ENCODE measurements at places on chromosomes 2 and 18.
A peak's percentile ranks its signal among the peaks of the same experiment; 100 is the strongest.

DNA sequence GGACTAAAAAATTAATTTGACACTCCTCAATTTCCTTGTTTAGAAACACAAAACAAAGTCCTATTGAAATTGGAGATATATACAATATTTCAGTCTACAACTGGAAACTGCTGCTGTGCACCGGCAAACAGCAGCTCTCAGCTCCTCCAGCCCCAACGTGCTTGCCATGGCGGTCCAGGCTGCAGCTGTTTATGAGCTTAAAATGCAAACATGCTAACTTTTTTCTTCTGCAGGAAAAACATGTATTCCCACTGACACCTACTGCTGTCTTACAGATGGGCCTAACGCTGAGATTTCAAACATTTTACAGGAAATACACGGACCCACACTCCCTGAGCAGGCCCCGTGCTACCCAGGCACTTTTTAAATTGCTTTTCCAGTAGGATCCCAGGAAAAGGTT lies 195.5 kb downstream of the BCL11A start:
- no peak for DNase-seq

DNA sequence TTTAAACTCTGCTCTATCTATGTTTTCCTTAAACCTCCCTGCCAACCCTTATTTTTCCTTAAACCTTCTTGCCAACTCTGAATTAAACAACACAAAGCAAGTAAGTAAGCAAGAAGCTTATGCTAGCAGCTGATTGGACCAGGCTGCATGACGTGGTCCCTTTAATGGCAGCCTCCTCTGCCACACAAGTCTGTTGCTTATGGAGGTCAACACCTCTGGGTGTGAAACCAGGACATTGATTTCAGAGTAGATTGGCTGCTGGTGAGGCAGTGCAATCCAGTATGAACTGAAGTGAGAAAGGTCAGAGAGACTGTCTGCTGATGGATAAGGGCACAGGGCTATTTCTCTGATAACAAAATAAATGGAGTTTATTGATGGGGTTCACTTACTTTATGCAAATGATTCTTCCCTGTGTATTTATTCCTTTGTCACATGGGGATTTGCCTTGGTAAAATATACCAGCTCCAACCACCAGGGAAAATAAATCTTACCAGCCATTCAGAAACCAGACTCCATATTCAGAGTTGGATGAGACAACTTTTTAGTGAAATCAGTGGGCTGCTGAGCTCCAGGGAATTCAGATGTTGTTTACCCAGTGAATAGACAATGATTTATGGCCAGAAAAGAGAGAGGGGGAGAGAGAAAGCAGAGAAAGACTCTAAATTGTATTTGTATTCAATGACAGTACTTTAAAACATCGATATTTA lies 112.2 kb upstream of the NCKAP5 start:
- DNase-seq, result no peak

- no peak for DNase-seq
Measured at GRCh38 chr2:64250751-64251423, 106.7 kb upstream of the PELI1 start.

DNA sequence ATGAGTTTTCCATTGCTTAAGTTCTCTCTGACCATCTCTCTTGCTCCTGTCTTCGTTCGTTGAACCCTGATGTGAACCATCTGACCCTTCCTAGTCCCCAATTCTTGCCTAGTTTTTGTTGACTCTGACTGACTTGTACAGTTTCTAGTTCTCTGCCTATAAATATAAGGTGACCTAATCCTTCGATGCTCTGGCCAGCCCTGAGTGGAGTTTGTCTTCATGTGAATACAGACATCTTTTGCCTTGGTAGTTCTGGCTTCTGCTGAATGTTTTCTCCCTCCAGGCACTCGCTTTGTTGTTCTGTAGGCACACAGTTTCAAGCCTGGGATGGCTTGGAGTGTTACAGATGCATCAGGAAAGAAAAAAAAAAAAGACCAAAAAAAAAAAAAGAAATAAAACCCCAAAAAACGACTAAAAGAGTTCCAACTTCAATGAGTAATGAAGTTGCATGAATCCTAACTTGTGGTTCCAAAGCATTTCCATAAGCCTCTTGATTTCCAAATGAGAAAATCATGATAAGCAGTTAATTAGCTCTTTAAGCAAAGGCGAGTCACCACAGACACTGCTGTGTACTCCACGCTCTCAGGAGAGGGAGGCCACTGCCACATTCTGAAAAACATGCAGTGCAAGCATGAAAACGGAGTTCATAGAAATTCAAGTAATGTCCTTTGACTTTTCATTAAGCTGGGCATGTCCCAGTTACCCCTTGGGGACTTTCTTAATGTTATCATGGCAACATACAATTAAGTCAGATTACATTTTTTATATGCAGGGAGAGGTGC lies 165.2 kb downstream of the TDRD15 start:
- DNase-seq, result no peak

DNA sequence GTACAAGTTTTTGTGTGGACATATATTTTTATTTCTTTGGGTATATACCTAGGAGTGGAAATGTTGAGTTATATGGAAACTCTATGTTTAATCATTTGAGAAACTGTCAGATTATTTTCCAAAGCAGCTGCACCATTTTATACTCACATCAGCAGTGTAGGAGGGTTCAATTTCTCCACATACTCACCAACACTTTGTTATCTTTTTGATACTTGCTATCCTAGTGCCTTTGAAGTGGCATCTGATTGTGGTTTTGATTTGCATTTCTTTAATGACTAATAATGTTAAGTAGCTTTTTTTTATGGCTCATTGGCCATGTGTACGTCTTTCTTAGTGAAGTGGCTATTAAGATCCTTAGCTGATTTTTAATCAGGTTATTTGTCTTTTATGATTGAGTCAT lies 64.7 kb upstream of the SLC8A1 start:
- no peak for DNase-seq

GRCh38 chr2:69798909-69799526 lies 30.4 kb upstream of the GMCL1 start:
- no peak for DNase-seq

- no peak for DNase-seq
Measured at GRCh38 chr2:144876013-144876412, 356.1 kb upstream of the ZEB2 start.

GRCh38 chr2:239676716-239677452 lies 276.1 kb upstream of the HDAC4 start:
- DNase-seq, result no peak

DNA sequence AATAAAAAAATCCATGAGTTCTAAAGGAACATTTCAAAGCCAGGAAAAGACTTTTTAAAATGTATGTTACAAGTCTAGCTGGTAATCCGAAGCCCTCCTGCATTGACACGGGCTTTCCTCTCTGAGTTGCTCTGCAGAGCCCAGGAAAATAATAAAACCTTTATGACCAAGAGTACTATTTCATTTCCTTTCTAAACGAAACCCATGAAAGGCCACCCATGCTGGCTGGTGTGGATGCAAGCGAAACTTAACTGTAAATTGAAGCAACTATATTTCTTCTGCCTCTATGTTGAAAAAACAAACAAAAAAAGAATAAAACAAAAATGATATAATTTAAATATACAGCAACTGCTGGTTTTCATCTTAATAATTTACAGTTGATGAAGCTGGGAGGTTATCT lies 41.3 kb upstream of the ZNF532 start:
- no peak for DNase-seq

DNA sequence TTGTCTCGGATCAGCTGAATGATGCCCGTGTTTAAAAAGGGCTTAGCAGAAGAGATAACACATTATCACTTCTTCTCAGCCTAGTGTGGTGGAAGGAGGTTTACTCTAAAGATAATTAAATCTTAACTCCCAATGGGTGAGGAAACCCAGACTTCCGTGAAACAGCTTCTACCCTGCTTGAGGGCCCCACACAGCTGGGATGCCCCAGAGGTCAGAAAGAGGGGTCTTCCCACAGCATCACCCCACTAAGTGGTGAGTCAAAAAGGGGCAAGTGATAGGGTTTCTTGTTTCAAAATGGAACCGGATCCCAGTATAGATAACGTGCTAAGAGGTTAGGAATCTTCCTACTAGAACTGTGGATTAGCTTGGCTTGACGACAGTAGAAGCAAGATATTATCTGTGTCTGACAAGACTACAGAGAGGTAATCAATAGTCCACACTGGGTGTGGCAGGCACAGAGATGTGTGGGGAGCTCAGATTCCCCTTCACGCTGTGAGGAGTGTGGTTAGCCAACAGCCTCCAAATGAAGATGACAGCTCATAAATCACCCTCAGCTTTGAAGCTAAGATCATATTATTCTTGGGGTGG lies 129.6 kb upstream of the COPS8 start:
- DNase-seq, result no peak

DNA sequence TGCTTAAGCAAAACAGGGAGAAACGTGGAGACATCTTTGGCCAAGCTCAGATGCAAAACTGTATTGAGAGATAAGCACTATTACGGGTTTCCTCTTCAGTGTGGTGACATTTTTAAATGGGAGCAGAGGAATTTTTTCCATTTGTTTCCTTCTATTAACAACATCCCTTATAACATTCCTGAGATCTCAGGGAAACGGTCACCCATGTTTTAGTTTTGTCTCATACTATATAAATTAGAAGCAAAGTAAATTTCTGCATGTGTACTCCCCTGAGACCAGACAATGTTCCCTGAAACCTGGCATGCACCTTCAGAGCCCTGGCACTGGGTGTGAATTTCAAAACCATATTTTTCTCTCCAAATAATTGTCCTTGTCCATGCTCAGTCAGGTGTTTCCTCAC lies 57.6 kb upstream of the RNF152 start:
- no peak for DNase-seq

GRCh38 chr2:25842155-25842554 lies 36.1 kb downstream of the ASXL2 start:
- DNase-seq, result no peak

DNA sequence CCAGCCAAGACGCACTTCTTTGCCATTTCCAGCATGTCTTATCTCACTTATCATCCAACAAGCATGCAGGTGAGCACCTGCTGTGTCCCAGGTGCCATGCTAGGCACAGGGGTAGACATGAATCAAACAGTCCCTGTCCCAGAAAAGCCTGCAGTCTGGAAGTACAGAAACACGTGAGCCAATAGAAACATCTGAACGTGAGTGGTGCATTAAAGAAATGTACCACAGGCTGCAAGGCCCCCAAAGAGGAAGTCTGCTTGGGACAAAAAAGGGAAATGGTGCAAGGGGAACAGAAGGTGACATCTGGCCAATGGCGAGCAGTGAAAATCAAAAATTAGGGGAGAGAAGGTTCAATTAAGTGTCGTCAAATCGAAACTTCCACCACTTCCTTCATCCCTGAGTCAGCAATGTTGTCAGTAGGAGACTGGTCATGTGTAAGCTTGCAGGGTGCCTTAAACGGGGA lies 17.6 kb upstream of the TMEM247 start:
- DNase-seq, result no peak

GRCh38 chr18:37762076-37762621 lies 196.6 kb upstream of the CELF4 start:
- DNase-seq, result no peak

DNA sequence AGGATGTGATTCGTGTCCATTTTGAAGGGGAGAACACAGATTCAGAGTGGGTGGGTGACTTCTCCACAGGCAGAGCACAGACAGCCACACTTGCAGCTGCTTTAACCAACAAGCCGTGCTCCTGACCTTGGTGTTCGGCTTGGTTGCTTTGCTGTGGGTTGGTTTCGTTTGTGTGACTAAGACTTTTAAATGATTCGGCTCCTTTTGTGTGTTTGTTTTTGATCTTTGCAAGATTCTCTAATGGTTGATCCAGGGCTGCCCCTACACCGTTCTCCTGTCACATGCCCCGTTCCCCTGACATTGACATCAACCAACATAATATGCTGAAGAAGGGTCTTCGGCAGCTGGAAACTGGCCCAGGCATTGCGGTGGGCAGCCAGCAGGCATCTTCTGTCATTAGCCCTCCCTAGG lies 95.9 kb upstream of the MBOAT2 start:
- peak; percentile 28 for DNase-seq

- no peak for DNase-seq
Measured at GRCh38 chr2:173171321-173171720, 95.7 kb downstream of the MAP3K20 start.

- DNase-seq, result no peak
Measured at GRCh38 chr2:35858216-35858615, 497.4 kb upstream of the CRIM1 start.

GRCh38 chr2:120546048-120546864 lies 189.4 kb upstream of the GLI2 start:
- no peak for DNase-seq

DNA sequence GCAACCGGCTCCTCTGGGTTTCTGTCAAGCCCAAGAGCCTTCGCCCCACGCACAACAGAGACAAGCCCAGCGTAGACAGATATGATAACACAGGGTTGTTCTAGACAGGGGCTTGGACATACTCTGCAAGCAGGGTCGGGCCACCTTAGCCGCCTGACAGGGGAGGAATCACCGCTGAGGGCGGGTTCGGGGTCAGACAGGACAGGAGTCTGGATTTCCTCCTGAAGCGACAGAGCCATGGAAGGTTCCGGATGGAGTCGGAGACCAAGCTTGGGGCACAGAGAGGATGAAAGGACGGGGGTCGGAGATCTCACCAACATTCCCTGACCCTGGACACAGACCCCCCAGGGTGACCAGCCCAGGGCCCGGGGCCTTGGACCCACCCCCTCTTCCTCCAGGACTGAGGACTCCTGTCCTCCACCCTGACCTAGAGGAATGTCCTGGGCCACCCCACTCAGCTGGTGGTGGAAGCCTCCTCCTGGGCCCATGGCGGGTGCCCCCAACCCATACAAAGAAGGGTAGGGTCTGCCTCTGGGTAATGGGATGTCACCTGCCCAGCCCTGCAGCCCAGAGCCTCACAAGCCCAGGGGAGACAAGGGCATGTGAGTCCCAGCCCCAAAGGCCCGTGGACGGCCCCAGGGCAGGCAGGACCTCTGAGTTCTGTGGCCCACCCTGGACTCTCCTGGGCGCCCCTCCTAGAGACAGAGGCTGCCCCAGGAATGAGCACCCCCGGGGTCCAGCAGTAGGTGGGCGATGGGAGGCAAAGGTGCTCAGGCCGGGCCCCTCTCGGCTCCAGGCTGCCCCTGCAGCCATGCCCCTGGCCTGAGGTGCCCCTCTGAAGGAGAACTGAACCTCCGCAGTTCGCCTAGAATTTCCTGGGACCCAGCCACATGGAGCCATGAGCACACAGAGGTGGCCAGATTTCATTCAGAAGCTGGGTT lies 44.1 kb upstream of the GPC1 start:
- no peak for DNase-seq

DNA sequence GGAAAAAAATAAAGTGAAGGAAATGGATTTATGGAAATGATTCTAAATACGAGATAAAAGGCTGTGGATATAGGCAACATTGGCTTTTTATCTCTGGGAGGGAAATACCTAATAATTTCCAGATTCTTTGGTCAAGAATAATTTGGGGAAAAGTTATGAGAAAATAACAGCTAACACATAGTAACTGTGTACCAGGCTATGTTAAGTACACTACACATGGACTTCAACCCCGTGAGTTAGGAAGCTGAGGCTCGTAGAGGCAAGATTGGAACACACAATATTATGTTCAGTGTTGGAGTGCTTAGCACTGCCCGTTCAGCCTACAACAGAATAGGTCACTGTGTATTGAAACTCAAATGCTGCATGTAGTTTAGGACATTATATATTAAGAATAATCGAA lies 34.3 kb upstream of the GPD2 start:
- DNase-seq, result no peak

DNA sequence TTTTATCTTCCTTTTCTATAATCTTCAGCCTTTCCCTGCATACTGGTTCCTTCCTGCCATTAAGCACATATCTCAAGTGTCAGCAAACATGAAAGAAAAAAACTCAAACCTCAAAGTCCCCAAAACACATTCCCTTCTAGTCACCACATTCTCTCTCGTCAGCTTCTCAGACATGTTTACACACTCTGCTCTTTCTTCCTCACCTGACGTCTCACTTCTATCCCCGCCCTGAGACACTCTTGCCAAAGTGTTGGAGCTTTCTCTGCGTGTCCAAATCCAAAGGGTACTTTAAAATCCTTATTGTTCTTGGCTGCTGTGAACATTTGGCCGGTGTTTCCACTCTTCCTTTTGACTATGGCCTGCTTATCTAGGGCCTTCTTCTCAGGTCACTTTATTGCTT lies 47.9 kb downstream of the SOX11 start:
- DNase-seq, result no peak

Measured in stimulated activated CD4-positive, alpha-beta T cell treated with anti-CD3 and anti-CD28 coated beads, Interleukin-15, amount 100 ng/mL, for 48 hours (primary cell).